Brain (organoid and tissue), 16 donors: ENCODE measurements at places on chromosomes 1 and 21. TPM values are rescaled to one million over a fixed set of nuclear protein-coding genes. Genes with fewer than 3 reads are reported as not detected.

DNA sequence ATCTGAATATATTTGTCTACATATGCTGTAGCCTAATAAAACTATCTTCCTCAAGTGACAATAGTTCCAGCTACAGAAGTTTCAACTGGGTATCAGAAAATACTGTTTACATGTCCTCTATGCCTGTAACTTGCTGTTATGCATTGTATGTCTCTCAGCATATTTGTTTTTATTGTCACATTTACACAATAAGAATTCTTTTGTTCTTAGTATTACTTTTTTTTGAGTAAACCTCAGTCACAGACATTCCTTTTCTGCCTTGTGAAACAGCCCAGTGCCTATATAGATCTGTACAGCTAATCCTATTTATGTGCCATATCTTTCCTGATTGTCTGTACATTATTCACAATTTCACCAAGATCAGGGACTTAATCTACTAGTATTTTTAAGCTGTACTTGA, 565.2 kb downstream of the NEGR1 start:
- no peak for DNase-seq

GRCh38 chr1:12454406-12455391, 163.3 kb downstream of the DHRS3 start:
- DNase-seq: no peak

- no peak for DNase-seq
These were observed 5.8 kb downstream of the DRAXIN start for GRCh38 chr1:11697188-11697892.

DNA sequence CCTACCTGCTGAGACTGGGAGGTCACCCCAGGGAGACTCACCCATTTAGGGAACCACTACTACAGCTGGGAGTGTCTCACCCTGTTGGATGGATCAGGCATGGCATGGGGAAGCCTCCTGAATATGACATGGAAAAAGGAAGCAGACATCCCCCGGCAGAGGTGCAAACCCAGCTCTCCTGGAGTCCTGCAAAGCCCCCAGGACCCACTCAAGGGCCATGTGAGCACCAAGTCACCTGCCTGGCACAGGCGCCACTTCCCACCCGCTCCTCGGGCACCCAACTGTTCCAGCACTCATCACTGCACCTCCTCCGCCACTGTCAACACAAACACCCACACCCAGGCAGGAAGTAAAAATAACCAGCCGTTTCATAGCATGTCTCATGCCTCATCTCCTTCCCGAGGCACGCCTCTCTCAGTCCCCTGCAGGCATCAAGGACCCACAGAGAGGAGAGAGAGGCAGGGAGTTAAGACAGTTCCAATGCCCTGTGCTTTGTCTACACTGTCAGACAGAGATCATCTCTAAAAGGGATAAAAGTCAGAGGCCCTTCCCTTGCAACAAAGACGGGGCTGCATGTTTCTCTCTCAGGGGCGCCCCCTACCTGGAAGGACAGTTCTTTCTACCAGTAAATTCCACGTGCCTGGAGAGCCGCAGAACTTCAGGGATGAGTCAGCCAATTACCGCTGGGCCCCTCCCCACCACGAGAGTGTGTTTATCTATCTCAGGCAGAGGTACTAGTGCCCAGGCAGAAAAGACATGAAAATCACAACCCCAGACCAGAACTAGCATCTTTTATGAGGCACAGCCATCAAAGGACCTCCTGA, 150.1 kb upstream of the SOD1 start:
- no peak for DNase-seq

DNA sequence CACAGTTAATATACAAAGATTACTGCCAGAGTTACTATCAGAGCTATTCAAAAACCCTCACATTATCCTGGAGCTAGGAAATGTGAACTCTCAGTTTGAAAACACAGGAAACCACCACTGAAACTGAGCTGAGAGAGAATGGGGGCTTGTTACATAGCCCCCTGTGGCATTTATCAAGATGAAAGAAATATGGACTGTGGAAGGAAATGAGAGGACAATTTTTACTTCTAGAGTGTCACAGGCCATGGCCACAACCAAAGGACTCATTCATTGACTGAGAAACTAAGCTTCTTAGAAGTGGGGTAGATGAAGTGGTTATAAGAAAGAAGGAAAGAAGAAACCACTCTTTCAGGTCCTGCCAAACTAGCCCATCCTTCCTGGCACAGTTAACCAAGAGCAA, 25.3 kb downstream of the DSTYK start:
- DNase-seq: no peak

- DNase-seq: no peak
These were observed 8.1 kb downstream of the DNASE2B start for GRCh38 chr1:84406346-84406861.

GRCh38 chr1:29753771-29754572, 517.6 kb downstream of the PTPRU start:
- peak; percentile 19 for DNase-seq

DNA sequence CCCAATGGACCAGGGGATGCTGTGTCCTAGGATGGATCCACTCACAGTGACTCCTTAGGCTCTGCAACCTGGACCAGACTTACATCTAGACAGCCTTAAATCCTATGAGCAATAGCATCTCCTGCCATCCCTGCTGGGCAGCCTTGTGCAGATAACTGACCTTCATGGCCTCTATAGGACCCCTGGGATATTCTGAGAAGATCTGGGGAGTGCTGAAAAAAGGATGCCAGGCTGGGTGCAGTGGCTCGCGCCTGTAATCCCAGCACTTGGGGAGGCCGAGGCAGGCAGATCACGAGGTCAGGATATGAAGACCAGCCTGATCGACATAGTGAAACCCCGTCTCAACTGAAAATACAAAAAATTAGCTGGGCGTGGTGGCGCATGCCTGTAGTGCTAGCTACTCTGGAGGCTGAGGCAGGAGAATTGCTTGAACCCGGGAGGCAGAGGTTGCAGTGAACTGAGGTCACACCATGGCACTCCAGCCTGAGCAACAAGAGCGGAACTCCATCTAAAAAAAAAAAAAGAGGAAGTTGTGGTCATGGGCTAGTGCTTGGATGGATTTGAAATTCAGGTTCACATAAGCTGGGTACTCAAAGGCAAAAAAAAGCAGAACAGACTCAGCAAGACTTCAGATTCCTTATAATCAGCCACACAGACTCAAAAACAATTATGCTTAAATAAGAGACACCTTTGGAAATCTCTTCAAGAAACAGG, 10.9 kb upstream of the SH2D1B start:
- no peak for DNase-seq

- DNase-seq: no peak
These were observed at the start of gene ENO1 for GRCh38 chr1:8878448-8878697. Gene ENO1 (minus strand): TSS chr1:8878686. CDS start chr1:8874908, 3,778 bp downstream.

GRCh38 chr1:75989121-75989520, 56.9 kb upstream of the ASB17 start:
- DNase-seq: no peak

DNA sequence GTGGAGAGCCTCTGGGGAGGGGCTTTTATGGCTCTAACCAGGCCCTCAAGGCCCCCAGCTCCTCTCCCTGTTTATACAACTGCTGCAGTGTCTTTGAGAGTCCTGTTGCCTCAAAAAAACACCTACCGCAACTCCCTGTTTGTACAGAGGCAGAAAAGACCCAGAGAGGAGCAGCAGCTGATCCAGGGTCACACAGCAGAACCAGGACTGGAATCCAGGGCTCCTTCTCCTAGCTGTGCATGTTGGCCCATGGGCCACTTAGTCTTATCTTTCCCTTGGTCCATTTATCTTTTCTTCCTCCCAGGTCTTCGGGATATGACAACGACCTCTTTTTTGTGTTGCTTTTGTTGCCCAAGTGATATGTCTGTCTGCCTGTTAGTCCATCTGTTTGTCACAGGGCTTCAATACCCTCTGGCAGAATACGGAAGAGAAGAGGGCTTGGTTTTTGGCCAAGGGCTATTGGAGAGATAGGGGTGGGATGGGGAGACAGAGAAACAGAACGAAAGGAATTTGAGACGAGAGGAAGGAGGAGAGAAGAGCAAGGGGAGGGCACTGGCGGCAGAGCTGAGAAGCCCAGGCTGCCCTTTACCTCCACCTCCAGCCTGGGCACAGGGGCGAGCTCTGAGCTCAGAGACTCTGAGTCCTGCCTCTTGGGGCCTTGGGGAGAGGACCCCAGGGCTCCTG, 33.5 kb upstream of the WASF2 start:
- DNase-seq: no peak

DNA sequence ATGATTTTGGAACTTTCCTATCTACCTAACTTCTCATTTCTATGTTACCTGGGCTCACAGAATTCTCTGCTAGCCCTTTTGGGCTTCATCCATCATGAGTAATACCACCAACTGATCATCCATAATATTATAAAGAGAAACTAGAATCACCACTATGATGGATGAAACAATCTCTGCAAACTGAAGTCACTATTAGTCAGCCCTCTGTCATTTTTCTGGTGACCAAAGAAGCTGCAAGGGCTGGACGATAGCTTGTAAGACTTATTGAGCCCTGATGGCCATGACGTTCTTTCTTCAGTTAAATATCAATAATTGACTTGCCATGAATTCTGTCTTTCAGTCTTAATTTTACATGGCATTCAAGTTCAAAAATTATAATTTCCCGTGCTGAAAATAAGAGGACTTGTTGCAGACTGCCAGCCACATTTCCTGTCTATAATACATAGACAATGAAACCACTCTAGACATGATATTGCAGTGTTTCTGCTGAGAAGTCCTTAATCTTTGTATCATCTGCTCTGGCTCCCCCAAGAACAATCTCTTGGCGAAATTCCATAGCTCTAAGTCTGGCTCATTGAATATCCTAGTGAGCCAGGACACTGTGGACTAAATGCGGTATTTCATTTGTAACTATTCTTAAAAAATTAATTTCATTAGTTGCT, 655.0 kb upstream of the CAMK1G start:
- no peak for DNase-seq

DNA sequence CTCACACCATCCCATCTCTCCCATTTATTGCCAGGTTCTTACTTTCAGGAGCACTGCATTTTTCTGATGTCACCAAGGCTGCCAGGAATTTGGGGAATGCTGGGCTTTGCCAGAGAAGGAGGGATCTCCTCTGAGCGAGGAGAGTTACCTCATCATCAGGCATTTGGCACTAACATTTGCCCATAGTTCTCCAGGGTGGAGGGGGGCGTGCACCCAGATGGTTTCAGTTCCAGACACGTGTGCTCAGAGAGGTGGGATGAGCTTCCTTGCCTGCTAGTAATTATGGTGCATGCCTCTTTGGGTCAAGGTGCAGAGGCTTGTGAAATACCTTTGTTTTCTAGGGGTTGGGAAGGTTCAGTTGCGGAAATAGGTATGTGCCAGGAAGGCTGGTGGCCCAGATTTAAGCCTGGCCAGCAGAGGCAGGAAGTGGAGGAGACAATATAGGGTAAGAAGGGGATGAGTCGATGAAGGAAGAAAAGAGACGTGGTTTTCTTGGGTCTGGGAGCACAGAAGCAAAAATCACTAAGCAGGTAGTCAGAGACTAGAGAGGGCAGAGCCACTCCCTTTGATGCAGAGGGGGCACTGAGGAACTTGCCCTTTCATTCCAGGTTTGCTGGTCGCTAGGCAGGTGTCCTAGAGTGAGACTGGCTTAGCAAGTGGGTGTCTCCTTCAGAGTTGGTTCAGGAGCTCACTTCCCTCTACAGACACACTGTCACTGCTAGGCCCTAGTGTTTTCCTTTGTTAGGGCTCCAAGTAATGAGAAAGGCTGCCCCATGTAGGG, 7.2 kb downstream of the TUFT1 start:
- DNase-seq: peak; percentile 4

DNA sequence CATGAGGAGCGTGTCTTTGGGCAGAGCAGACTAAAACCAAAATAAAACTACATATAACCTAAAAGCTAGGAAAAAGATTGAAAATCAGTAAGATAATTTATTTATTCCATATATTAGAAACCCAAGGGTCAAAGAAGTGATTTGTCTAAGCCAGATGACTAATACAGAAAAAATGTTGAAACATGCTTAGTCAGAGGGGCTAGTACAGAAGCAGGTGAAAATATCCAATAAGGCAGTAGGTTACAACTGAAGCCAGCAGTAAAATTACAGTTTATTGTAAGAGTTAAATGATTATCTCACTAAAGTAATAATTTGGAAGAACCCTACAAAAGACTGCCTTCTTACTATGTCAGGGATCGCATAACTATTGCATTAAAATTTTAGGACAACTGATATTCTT, 1190.9 kb upstream of the PRMT6 start:
- no peak for DNase-seq

- no peak for DNase-seq
These were observed 8.6 kb upstream of the RERE start for GRCh38 chr1:8825985-8826481.

GRCh38 chr1:91784616-91785015, 101.3 kb downstream of the TGFBR3 start:
- DNase-seq: no peak

DNA sequence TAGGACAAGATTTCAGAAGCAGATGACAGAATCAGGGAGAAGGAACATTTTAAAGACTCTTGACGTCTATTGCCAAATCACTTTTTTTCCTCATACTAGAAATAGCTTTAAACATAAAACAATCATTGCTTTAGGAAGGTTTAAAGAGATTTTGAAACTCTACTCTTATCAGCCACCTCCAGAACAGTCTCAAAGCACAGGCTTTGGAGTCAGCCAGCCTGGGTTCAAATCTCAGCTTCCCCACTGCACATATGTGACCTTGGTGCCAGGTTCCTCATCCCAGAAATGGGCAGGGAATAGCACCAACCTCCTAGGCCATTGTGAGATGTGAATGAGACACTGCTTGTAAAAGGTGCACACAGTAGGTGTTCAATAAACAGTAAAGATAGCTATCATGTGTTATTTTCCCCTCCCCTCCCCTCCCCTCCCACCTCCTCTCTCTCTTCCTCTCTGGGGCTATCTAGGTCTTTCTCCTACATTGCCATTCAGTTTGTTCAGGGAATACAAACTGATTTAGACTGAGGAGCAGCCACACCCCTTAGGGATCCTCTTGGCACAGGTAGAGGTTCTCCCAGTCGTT, 20.6 kb downstream of the SPOCD1 start:
- DNase-seq: no peak

DNA sequence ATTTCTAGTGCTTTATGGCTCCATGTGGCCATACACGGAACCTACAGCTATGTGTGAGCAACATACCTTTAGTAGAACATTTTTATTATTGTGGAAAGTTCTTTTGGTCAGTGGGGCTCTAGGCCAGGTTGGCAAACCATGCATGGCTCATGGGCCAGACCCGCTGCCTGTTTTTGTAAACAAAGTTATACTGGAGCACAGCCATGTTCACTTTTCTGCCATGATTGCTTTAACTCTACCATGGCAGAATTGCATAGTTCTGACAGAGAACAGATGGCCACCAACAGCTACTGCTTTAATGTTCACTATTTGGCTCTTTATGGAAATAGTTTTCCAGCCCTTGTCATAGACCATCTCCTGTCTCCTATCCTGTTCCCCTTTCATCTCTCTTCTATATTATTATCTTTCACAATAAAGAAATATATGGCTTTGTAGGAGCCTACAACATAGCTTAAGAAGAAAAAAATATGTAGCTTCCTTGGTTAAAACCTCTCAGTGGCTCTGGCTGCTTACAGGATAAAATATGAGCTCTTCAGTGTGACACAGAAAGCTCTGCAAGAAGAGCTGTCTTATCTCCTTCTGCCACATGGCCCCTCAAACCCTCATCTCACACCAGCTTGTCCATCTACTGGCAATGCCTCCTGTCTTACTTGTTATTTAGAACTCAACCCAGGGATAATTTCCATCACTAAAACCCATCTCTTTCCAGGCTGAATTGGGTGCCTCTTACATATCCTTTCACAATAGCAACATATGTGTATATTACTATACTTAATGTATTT, 54.6 kb upstream of the RWDD3 start:
- no peak for DNase-seq

GRCh38 chr1:86472767-86473166, 4.0 kb downstream of the CLCA1 start:
- no peak for DNase-seq

Gene NEGR1
- polyA plus RNA-seq: 11.2 TPM

Gene LMOD1
- 4.2 TPM for polyA plus RNA-seq

Gene MCOLN3
- polyA plus RNA-seq: 3.2 TPM

Gene TFF2
- polyA plus RNA-seq: not detected

Gene TRAF3IP3
- polyA plus RNA-seq: 0.44 TPM
